ENCODE measurements at places on chromosomes 12 and 14. TPM values are rescaled to one million over a fixed set of nuclear protein-coding genes. Genes with fewer than 3 reads are reported as not detected.
A peak's percentile ranks its signal among the peaks of the same experiment; 100 is the strongest.

Gene ESPL1
- 31.1 TPM for total RNA-seq

Gene PPP4R4
- 0.10 TPM for total RNA-seq

DNA sequence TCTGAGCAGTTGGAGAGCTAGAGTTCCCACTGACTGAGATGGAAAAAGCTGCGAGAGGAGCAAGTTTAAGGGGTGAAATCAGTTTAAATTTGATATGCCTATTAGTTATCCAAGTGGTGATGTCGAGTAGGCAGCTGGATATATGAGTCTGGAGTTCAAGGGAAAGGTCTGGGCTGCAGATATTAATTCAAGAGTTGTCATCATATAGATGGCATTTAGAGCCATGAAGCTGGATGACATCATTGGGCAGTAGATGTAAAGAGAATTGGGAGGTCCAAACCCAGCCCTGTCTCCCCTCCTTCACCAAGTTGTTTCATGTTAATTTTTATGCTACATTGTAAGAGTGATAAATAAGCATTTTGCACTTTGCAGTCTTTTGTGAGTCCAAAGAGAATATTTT, 898.1 kb downstream of the GALC start:
- no peaks in the 10 kb centered on the region for H3K4me1 ChIP-seq
- no peaks in the 10 kb centered on the region for H3K27me3 ChIP-seq
- no peaks in the 10 kb centered on the region for H3K36me3 ChIP-seq
- DNase-seq, result no peak
- no peak overlapping the region for H3K27ac ChIP-seq

Gene OVCH1
- total RNA-seq, result not detected

Gene GPR162
- not detected for total RNA-seq

DNA sequence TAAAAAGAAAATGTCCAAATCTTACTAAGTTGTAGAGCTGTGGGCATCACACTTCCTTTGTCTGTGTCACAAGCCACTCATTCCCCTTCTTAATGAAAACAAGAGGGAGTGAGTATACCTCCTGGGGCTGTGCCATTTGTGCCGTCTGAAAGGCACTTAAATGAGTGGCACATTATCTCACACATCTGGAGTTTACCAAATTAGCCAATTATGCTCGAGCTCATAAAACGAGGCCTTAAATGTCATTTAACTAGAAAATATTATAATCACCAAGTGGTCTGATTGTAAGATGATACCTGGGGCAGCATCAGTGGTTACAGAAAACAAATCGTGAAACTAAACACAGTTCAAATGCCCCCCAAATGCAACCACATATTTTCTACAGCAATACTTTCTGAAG, 146.1 kb downstream of the PAX9 start:
- no peaks in the 10 kb centered on the region for H3K4me1 ChIP-seq
- no peaks in the 10 kb centered on the region for H3K27me3 ChIP-seq
- no peaks in the 10 kb centered on the region for H3K36me3 ChIP-seq
- DNase-seq, result no peak
- no peak overlapping the region for H3K27ac ChIP-seq

DNA sequence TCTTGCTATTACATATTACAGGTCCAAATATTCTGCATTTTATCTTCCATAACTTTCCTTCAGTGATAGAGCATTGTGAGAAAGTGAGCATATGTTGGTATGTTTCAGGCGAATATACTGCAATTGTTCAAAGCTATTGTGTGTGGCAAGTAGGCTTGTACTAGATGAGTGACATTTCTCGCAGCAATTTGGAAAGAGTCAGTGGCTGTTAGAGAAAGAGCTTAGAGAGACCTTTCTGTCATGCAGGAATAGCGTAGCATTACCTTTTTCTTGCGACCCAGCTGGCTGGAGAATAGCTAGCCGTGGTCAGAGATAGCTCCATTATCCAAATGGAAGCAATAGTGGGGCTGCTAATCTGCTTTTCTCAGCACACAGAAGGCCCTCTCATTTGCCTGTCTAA, 678.5 kb upstream of the FOXG1 start:
- no peaks in the 10 kb centered on the region for H3K4me1 ChIP-seq
- H3K27me3 ChIP-seq, result no peaks in the 10 kb centered on the region
- no peak overlapping the region for H3K27ac ChIP-seq

Gene KRT7
- 2,828 TPM for total RNA-seq

DNA sequence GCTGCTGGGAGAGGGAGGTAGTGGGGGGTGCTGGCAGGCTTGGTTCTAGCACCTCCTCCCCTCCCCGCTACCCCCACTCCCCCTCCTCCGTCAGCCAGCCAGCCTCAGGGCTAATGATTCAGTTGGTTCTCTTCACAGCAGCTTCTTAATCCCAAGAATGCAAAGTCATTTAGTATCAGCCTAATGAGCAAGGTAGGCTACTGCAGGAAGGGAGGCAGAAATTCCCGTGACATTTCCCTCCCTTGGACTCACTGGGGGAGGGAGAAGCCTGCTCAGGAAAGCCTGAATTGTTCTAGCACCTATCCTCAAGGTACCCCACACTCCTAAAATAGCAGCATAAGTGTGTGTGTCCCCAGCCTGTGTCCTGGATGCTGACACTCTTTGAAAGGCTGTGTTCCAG, 29.8 kb downstream of the ITPK1 start:
- DNase-seq, result no peak
- H3K4me3 ChIP-seq, result no peak overlapping the region
- H3K27me3 ChIP-seq, result no peaks in the 10 kb centered on the region
- no peak overlapping the region for H3K27ac ChIP-seq

DNA sequence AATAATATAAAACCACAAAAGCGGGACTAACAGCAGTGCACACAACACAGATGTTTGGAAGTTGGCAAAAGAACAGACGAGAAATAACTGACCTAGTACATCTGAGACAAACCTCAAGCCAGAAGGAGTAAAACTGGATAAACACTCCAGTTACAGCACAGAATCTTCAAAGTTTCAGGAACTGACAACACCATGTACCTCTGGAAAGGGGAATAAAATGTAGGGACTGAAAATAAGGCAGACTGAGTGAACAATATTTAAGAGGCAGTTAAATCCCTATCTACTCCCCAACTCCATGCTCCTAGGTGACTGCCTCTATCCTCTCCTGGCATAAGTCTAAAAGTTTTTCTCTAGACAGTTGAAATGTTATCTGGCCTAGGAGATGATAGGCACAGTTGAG, 57.9 kb downstream of the ZFYVE21 start:
- no peak for DNase-seq
- H3K4me1 ChIP-seq, result no peaks in the 10 kb centered on the region
- H3K4me3 ChIP-seq, result no peak overlapping the region
- H3K27ac ChIP-seq, result no peak overlapping the region
- no peaks in the 10 kb centered on the region for H3K27me3 ChIP-seq

DNA sequence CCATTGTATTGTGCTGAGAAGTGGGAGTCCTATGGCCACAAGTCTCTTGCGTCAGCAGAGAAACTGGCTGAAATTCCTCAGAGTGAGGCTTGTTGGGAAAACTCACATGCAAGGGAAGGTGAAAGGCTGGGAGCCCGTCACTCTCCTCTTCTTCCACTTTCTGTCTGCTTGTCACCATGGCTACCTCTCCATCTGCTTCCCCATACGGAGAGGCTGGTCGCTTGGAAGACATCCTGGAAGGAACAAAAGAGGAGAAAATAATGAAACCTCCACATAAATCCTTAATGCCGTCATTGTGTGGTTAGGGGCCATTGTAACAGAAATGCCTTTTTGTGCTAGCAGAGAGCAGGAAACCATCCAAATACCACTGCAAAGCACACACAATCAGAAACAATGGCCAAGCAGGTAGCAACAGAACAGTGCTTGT, 53.7 kb downstream of the SOX5 start:
- H3K4me1 ChIP-seq, result no peaks in the 10 kb centered on the region
- H3K4me3 ChIP-seq, result no peak overlapping the region
- no peaks in the 10 kb centered on the region for H3K27me3 ChIP-seq
- H3K36me3 ChIP-seq, result no peaks in the 10 kb centered on the region

Gene SYNE3
- total RNA-seq, result 1.1 TPM

Gene CLEC2A
- total RNA-seq, result not detected

- no peaks in the 10 kb centered on the region for H3K36me3 ChIP-seq
- no peak overlapping the region for H3K4me3 ChIP-seq
- no peaks in the 10 kb centered on the region for H3K27me3 ChIP-seq
- H3K4me1 ChIP-seq, result no peaks in the 10 kb centered on the region
Observed at GRCh38 chr12:82029936-82030335, 270.8 kb upstream of the PPFIA2 start.

- DNase-seq, result no peak
- H3K4me3 ChIP-seq, result no peak overlapping the region
- H3K36me3 ChIP-seq, result no peaks in the 10 kb centered on the region
Observed at GRCh38 chr14:51855234-51855633, 5.2 kb upstream of the GNG2 start.

- no peak overlapping the region for H3K4me3 ChIP-seq
- H3K27ac ChIP-seq, result no peak overlapping the region
- DNase-seq, result no peak
- H3K36me3 ChIP-seq, result no peaks in the 10 kb centered on the region
Observed at GRCh38 chr14:61190341-61190740, 90.8 kb downstream of the TMEM30B start.

GRCh38 chr14:68306934-68307789, 485.7 kb downstream of the ZFP36L1 start:
- H3K4me1 ChIP-seq, result peaks cover 40% of the 10 kb centered on the region
- no peaks in the 10 kb centered on the region for H3K27me3 ChIP-seq

Gene SLC8A3
- not detected for total RNA-seq

Gene CDH24
- 5.7 TPM for total RNA-seq

DNA sequence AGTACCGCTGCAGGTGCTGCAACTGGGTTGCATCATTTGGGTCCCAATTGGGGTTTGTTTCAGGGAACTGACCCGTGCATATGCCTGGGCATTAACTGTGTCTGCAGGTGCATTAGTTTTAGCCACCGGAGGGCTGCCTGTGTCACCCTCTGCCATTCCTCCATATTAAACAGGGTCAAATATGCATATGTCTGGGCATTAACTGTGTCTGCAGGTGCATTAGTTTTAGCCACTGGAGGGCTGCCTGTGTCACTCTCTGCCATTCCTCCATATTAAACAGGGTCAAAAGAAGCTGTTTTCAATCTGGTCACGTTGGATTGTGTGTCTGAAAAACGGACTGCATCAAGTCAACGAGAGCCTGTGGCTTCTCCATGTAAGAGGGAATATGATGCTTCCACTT, 1317.0 kb downstream of the TMEM121 start:
- H3K36me3 ChIP-seq, result peaks cover 42% of the 10 kb centered on the region
- no peaks in the 10 kb centered on the region for H3K27me3 ChIP-seq
- peak overlapping the region; percentile 94 for H3K4me3 ChIP-seq
- no peak for DNase-seq

- peaks cover 13% of the 10 kb centered on the region for H3K4me1 ChIP-seq
- peaks cover 7% of the 10 kb centered on the region for H3K36me3 ChIP-seq
- no peak overlapping the region for H3K27ac ChIP-seq
- H3K27me3 ChIP-seq, result no peaks in the 10 kb centered on the region
- no peak for DNase-seq
- H3K4me3 ChIP-seq, result no peak overlapping the region
Observed at GRCh38 chr14:104657101-104657524, 32.3 kb upstream of the INF2 start.

DNA sequence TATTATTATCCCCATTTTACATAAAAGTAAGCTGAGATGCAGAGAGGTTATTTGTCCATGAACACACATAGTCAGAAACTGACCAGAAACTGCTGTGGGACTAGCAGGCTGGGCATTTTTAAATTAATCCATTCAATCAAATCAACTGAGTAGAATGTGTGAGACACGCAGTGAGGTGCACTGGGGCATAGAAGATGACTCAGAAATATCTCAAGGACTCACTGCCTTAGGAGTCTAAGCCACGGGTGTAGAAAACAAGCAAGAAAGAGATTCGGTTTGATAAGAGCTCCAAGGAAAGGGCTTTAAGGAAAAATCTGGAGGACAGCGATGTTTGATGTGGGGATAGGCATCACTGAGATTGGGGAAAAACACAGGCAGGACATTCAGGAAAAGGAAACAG, 127.8 kb downstream of the ANO2 start:
- no peak overlapping the region for H3K27ac ChIP-seq
- no peaks in the 10 kb centered on the region for H3K36me3 ChIP-seq
- H3K4me1 ChIP-seq, result no peaks in the 10 kb centered on the region
- H3K4me3 ChIP-seq, result no peak overlapping the region
- H3K27me3 ChIP-seq, result peaks cover 43% of the 10 kb centered on the region

All from Calu3 (cell line).